ENCODE measurements at places on chromosomes 13 and 19.

- DNase-seq, result no peak
These were observed 16.4 kb downstream of the SULT2B1 start for GRCh38 chr19:48568345-48568886.

DNA sequence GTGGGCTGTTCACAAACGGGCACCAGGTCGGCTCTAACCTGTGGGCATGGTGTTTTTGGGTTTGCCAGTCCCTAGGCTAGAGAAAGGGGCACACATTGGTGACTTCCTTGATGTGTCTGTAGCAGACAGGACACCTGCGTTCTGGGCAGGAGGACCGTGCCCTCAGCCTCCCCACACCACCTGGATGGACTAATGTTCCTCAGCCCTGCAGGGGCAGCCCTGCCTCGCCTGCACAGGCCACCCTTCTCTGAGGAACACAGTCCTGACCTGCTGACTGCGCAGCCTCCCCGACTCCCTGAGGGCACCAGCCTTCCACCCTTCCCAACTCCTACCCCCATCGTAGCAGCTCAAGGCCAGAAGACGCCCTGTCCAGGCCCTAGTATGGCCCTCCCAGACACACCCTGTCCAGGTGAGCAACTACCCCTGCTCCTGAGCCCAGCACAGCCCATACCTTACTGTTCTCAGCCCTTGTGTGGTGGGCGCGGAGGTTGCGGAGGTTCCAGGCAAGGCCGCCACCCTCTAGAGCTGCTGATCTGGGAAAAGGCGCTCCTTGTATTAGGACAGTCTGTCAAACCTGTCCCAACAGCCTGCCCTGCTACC lies 55.7 kb downstream of the GGACT start:
- DNase-seq, result no peak

GRCh38 chr19:55390461-55390880 lies 4.7 kb downstream of the RPL28 start:
- DNase-seq, result no peak

DNA sequence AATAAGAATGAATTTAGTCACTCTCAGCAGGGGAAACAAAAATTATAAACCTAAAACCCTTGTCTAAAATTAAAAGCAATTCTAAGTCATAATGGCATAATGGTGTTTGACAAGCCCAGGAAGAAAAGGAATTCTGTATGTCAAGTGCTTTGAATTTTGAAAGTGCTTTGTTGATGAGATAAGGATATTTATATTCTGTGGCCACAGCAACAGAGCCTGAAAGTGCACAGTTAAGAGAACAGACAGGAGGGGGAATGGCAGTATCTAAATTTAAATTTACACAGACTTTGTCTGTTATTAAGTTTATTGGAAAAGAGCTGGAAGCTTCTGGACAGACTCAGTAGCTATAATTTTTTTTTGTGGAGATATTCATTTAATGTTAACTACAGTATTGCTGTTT lies 69.8 kb downstream of the OLFM4 start:
- DNase-seq, result no peak

- no peak for DNase-seq
These were observed 20.8 kb upstream of the POU2F2 start for GRCh38 chr19:42152910-42153671.

- DNase-seq, result no peak
These were observed 26.0 kb downstream of the SLC7A1 start for GRCh38 chr13:29569253-29570050.

- DNase-seq, result no peak
These were observed 5.6 kb upstream of the ATP11A start for GRCh38 chr13:112684071-112684845.

GRCh38 chr19:33841685-33842084 lies 45.0 kb downstream of the KCTD15 start:
- DNase-seq, result no peak

DNA sequence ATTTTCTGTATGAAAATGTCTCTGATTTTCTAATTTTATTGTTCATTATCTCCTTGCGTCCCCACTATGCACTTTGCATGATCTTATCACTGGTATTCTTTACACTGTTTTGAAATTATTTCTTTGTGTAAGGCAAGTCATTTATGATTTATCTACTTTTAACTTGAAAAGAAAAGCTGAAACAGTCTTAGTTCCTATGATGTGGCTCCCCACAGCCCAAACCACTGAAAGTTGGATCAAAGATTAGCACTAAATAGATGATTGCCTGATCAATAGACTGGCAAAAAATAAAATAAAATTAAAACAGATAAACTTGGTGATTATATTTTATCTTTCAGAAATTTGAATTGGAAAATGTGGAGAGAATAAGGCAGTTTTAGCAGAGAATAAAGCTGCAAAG lies 1101.9 kb downstream of the PCDH9 start:
- DNase-seq, result no peak

- no peak for DNase-seq
These were observed 21.9 kb downstream of the ATP11A start for GRCh38 chr13:112711528-112712265.

DNA sequence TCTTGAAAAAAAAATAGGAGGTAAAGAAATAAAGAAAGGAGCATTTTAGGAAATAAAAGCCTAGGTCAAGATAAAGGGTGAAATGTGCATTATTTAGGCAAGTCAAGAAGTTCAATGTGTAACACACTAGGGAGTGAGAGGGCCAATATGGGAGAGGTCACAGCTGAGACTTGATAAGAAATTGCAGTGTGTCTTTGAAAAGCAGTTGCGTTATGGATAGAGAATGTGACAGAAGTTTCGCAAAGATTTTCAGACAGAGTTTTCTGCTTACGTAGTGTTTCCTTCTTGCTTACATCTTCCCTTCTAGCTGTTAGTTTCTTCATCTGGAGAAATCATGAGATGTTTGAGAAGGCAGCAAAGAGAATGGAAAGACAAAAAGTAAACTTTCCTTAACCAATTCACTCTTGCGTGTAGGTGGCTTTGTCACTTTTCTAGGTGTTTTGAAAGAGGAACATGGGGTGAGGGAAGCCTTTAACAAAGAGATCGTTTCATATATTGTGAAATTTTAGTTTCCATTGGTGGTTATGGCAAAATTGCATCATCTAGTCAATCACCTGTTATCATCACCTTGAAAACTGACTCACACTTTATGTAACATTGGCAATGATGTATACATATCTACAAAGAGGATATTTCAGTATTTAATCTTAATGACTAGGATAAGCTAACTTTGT lies 975.5 kb downstream of the OLFM4 start:
- DNase-seq, result no peak

DNA sequence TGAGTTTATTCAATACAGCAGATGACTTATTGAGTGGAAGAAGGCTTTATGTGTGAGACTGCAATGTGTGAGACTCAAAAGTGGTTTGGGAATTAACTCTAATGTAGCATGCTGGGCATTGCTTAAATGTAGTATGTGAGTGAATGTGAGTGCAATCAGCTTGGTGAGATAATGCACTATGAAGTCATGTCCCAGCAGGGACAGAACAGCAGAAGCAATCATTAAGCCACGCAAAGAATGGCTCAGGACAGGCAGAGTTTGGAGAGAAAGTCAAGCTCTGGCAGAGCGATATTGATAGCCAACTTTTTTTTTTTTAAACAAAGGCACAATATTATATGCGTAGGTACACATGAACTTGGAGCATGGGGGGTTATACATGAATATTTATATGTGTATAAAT lies 597.7 kb downstream of the GPC6 start:
- DNase-seq, result no peak

DNA sequence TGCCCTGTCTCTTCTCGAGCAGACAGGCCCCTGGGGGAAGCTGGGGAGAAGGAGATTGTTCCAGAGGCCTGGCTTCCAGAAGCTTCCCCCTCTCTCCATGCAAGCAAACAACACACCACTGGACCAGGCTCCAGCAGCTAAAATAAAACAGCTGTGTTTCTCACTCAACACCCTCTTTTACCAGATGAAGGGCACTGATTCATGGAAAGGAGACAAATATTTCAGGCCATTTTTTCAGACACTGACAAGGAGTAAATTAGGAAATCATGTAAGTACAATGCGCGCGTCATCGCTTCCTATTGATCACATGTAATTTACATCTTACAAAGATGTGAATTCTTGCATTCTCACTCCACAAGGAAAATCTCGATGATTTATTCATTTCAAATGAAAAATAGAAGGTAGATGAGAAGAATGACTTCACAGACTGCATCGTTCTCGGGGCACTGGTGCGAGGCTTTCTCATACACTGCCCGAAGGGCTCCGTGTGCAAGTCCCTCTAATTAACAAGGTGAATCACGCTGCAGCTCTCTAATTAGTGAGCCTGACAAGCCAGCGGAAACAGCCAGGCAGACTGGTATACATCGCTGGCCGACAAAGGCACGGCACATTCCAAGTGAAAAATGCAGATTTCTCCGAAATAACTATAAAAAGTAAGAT lies 153.6 kb downstream of the KCTD15 start:
- no peak for DNase-seq

DNA sequence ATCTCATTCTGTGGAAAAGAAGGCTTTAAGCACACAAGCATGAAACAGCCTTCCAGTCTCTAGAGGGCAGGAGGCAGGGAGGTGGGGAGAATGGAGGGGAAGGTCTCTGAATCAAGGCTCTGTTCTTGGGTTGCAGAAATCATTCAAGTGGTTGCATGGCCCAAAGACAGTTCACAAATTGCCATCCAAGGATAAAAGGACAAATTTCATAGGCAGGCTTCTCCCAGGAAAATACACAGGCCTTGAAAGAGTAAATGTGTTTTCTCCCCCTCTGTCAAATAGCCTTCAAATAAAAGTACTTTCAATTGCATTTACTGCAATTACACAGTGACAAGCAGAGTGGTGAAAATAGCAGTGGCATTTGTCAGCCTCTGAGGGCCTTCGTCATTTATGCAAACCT lies 450.8 kb downstream of the DCT start:
- DNase-seq, result no peak

DNA sequence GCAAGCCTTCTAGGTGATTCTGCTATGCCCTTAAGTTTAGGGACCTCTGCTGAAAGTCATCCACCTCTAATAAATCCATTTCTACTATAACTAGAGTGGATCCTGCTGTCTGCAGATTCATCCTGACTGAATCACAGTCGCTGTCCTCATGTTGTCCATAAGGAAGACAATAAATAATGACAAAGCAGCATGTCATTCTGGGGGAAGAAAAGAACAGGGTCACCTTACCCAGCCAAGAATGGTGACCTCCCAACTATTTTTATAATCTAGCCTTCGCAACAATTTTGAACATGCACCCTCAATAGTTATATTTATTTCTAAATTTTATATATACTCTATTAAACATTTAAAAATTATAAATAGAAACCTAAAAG lies 45.0 kb upstream of the UBE2L5 start:
- DNase-seq, result no peak

GRCh38 chr13:84096216-84096615 lies 213.9 kb upstream of the SLITRK1 start:
- no peak for DNase-seq

DNA sequence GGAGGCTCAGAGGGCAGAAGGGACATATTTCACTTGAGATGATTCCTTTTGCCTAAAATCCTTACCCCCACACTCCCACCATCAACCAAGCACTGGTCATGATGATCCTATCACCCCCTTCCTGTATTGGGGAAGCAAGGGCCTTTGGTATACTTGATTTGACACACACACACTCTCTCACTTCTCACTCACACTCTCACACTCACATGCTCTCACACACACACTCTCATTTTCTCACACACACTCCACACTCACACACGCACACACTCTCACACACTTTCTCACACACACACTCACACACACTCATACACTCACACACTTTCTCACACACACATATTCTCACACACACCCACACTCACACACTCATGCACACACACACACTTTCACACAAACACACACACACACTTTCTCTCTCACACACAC lies 8.6 kb downstream of the RGCC start:
- DNase-seq, result no peak

DNA sequence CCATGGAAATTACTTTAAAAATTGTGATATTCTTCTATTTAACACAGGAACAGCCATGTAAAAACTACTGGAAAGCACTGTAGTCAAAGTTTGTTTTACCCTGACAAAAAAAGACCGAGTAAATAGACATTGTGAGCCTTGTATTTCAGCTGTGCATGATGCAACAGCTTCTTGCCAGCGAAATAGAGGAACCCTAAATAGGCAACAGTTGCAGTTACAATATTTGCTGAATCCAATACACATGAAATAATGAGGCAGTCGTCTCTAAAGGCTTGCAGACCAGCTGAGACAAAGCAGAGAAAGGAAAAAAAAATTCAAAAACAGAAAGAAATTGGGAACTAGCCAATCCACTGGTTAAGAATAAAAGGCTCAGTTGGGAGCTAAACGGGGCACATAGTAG lies 1001.1 kb downstream of the OLFM4 start:
- no peak for DNase-seq

GRCh38 chr13:20789665-20790064 lies 15.9 kb upstream of the EEF1AKMT1 start:
- no peak for DNase-seq

DNA sequence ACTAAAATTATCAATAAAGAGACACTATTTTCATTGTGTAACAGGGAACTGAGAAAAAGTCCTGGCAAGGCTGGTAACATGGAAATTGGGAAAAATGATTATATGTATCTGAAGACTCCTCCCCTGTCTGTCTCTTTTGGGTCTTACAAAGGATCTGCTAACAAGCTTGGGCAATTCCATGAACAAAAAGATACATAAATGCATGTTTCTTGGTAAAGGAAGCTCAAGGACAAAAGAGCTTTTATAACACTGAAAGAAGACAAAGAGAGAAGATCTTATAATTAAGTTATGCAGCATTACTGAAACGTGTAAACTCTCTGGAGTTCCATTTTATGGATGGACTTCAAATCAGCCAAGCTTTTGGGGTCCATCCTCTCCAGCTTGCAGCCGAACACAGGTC lies 29.2 kb downstream of the EFNB2 start:
- no peak for DNase-seq

GRCh38 chr13:43405457-43405856 lies 381.3 kb downstream of the ENOX1 start:
- DNase-seq, result no peak

DNA sequence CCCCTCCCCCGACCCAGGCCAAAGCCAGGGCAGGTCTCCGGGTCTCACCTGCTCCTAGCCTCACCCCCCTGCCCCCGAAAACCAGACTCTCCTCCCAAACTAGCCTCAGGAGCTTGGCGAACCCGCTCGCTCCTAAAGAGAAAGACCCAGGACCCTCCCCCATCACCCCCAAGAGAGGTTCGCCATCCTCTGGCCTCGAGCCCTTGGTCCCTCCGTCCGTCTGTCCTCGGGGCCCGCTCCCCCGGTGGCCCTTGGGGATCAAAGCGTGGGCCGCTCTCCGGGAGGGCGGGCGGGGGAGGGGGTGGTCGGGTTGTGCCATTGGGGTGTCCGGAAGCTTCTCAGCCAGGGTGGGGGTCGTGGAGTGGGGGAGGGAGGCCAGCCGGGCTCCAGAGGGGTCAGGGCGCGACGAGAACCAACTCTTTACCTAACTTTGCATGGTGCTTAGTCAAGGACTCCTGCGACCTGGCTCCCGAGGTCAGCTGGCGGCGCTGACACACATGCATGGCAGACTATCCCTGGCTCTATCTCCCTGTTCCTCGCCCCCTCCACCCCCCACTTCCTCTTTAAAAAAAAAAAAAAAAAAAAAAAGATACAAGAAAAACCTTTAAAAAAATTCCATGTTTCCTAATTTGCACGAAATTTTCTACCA lies 15.6 kb downstream of the SMIM24 start:
- no peak for DNase-seq

GRCh38 chr13:107331359-107331758 lies 763.4 kb upstream of the ARGLU1 start:
- DNase-seq, result no peak

GRCh38 chr13:80276371-80277289 lies 64.3 kb downstream of the SPRY2 start:
- DNase-seq, result no peak

- DNase-seq, result no peak
These were observed 49.4 kb upstream of the TEX29 start for GRCh38 chr13:111270765-111271698.
